Neural crest cell (in vitro differentiated cells): ENCODE measurements at places on chromosomes 2 and 18.

DNA sequence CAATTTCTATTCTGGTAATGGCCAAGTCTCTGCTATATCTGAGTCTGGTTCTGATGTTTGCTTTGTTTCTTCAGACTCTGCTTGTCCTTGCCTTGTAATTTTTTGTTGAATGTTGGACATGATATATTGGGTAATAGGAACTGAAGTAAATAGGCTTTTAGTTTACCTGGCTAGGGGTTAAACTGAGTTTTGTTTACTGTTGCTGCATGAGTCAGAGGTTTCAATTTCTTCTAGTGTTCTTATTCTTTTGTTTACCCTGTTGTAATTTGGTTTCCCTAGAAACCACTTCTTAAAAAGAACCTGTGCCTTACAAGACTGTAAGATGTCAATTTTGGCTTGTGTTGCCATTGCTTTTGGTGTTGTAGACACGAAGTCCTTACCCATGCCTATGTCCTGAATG lies 285.0 kb upstream of the KCNH7 start:
- no peak for DNase-seq

DNA sequence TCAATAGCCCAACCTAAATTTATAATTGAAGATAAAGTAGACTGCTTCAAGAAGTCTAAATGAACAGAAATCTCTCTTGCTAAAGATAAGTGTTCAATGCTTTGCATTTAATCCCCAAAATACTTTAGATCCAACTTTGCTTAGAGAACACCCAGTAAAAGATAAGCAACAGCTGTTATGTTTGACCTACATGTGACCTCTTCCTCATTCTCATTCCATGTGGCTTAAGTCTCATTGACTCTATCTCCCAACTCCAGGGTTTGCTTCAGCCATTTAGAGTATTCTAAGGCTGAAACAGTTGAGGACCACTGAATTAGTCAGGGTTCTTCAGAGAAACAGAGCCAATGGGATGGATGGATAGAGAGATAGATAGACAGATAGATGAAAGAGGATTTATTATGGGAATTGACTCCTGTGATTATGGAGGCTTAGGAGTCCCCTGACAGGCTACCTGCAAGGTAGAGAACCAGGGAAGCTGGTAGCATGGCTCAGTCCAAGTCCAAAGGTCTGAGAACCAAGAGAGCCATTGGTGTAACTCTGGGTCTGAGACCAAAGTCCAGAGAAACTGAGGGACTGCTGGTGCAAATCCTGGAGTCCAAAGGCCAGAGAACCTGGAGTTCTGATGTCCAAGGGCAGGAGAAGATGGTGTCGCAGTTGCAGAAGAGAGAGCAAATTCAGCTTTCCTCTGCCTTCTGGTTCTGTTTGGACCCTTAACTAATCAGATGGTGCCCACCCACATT lies 32.1 kb downstream of the CRYGD start:
- no peak for DNase-seq

DNA sequence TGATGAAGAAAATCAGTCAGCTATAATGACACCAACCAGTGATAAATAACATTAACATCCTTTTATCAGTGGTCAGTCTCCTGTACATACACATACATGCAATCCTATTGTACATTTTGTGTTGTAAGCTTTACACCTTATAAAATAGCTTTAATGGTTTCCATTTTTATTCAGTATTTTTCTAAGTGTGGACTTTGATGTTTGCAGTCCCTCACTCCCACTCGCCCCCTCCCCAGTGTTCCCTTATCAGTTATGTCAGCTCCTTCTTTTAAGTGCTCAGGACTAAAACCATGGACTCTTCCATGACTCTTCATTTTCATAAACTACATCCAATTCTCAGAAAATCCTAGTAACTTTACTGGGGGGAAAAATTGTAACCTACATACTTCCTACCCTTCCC lies 713.0 kb downstream of the LRRTM4 start:
- DNase-seq, result no peak

- no peak for DNase-seq
Measured at GRCh38 chr2:199465988-199466691, 8.4 kb upstream of the SATB2 start.

DNA sequence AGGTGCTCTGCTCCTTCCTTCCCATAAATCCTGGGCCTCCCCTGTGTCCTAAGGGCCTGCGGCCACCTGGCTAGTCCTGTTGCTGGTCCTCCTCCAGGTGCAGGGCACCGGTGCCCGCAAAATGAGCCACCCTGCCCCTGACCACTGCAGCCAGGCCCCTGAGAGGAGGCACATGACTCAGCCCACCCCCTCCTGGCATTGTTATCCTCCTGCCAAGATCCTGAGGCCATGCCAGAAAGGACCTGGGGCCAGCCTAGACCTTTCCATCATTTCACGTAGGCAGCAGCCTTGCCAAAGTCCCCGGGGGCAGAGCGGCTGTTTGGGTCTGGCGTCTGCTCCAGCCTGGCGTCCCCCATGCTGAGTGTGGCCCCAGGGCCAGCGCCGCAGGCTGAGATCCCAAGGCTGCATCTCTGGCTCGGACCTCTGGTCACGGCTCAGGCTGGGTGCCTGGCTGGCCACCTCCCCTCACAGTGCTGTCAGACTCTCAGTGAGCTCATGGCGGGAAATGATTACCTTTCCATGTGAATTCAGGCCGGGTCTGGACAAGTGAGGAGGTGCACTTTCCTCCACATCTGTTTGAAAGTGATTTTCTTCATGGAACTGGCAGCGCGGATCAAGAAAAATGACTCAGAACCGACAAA lies 81.0 kb downstream of the NDUFA10 start:
- DNase-seq, result no peak

- no peak for DNase-seq
Measured at GRCh38 chr2:40466332-40466906, 14.5 kb upstream of the SLC8A1 start.

- no peak for DNase-seq
Measured at GRCh38 chr18:68909579-68909978, 111.7 kb downstream of the CCDC102B start.
